ENCODE measurements at places on chromosomes 6 and 20.

GRCh38 chr6:47804821-47805220 lies 23.0 kb downstream of the OPN5 start:
- DNase-seq, result no peak

- peak; percentile 19 for DNase-seq
Measured at GRCh38 chr20:5168651-5169396, 42.0 kb downstream of the CDS2 start.

DNA sequence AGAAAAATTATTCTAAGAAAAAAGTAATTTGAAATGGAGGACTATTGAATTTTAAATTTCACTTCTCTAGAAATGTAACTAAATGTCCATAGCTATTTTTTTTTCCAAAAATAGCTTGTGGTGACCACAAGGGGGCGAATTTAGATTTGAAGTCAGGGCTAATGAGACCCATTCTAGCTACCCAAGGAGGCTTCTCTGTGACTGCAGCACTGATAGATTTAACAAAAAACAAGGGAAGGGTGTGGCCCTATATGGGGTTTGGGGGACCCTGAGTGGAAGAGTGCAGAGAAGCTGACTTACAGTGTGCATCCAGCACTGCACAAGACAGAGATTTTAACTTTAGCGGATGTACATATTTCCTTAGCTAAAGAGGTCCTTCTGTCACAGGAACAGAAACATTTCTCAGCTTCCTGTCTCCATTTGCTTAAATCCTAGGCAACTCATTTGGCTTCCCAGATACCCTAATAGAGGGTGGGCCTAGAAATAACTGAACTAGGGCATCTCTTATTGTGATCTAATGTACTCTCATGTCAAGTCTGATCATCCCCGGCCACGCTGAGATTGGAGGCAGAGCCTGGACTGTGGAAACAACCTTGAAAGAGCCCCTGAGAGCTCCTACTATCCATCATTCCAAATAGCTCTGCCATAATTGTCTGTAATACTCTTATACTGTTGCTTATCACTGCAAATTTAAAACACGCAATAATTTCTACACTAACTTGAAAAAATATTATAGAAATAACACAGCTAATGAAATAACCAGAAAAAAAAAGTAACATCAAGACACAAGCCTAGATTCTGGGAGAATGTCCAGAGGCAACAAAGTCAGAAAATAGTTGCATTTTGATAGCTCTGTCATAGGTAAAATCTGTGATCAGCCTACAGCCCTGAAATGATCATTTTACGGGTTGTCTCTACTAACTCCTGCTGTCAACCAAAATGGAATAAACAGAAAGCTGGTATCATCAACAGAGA lies 93.6 kb downstream of the SNAP91 start:
- peak; percentile 43 for DNase-seq

GRCh38 chr6:125004198-125004597 lies 42.0 kb downstream of the RNF217 start:
- no peak for DNase-seq

- DNase-seq, result no peak
Measured at GRCh38 chr20:53884859-53885541, 185.4 kb downstream of the BCAS1 start.

DNA sequence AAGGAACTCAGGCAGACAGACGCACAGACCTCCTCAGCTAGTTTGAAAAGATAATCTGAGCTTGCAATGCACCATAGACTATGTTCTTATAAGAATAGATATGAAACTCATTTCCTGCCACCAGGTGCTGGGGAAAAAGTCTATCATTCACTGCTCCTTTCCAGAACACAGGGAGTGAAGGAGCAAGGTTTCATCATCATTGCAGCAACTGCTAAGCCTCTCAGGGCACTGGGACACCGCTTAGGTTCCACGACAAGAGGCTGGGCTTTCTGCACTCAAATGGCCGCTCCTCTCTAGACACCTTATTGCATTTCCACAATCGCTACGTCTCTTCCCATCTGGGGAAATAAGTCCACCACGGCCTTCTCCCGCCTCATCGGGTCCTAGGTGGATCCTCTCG lies 418.5 kb upstream of the JARID2 start:
- DNase-seq, result no peak

GRCh38 chr6:3752531-3753227 lies 1.2 kb upstream of the PXDC1 start:
- DNase-seq, result no peak

- DNase-seq, result peak; percentile 53
Measured at GRCh38 chr6:3340894-3341293, 82.1 kb downstream of the PSMG4 start.

DNA sequence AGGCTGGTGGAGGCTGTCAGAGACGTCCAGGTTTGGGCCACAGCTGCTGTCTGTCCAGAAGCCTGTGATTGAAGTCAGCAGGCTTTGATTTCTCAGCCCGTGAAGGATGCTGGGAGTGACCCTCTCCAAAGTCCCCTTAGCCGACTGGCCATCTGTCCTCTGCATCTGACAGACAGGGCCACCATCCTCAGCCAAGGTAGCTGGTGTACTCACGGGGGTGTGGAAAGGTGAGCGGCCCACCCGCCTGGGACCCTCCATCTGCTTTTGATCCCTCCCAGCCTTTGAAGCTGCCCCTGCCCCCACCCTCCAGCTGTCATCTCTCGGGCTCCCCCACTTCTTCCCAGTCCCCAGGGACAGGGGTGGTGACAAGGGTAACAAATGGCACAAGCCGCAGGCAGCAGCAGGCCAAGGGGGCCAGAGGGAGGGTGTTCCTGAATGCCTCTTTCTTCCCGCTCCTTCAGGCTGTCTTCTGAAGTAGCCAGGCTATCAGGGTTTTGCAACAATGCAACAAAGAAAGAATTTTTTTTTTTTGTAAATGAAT lies 84.4 kb downstream of the EYA2 start:
- no peak for DNase-seq

GRCh38 chr6:40695750-40696415 lies 108.7 kb upstream of the LRFN2 start:
- DNase-seq, result no peak

DNA sequence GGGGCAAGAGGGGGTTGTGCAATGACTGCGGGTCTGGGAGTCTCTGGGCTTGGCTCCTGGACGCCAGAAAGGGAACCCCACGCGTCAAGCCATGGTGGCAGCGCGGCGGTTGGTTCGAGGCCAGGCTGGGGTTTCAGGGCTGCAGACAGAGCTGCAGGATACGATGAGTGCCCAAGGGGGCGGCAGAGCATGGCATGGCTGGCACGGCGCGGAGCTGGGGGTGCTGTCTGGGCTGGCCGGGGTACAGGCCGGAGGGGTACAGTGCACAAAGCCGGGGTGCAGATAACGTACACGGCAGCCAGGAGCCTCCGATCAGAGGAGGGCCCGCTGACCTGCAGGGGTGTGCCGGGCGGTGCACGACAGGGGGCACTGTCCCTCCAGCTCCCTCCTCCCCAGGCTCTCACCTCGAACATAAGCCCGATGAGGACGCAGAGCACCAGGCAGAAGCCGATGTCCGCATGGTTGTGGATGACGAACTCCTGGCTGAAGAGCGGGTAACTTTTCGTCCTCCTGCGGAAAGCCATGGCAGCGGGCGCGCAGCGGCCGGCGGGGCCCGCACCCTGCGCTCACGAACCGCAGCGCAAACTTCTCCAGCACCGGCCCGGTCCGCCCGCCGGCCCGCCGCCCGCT lies 353 bp downstream of the TRAM2 start:
- peak; percentile 76 for DNase-seq

DNA sequence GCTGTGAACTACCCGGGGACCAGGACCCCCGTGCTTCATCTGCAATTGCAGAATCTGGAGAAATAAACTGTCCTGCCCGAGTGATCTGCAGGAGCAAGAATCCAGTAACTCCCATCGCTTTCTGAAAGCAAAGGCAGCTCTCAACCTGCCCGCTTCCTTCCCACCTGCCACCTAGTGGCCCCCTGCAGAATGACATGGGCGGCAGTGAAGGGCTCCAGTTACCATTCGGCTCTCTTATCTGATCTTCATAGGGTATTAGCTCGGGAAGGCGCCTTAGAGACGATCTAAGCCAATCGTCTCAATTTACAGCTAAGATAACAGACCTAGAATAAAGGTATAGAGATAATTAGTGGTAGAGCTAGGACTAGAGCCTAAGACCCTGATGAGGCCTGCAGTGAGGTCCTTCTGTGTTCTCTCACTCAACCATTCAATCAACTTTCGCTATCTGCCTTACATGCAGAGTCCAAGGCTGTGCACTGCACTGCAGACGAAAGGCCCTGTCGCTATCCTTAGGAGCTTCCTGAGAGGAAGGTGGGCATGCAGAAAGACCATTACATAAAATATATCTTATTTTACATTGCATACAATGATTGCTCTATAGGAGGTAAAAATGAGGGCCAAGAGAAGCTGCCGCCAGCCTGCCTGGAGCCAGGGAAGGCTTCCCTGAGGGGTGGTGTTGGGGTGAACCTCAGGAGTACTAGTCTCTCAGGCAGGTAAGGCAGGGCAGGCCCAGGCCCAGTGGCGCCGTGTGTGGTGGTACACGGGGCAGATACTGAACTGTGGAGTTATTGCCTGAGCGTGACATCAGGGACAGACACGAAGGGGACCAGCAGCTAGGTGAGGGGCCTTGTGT lies 7.1 kb upstream of the PSMG4 start:
- DNase-seq, result peak; percentile 86

DNA sequence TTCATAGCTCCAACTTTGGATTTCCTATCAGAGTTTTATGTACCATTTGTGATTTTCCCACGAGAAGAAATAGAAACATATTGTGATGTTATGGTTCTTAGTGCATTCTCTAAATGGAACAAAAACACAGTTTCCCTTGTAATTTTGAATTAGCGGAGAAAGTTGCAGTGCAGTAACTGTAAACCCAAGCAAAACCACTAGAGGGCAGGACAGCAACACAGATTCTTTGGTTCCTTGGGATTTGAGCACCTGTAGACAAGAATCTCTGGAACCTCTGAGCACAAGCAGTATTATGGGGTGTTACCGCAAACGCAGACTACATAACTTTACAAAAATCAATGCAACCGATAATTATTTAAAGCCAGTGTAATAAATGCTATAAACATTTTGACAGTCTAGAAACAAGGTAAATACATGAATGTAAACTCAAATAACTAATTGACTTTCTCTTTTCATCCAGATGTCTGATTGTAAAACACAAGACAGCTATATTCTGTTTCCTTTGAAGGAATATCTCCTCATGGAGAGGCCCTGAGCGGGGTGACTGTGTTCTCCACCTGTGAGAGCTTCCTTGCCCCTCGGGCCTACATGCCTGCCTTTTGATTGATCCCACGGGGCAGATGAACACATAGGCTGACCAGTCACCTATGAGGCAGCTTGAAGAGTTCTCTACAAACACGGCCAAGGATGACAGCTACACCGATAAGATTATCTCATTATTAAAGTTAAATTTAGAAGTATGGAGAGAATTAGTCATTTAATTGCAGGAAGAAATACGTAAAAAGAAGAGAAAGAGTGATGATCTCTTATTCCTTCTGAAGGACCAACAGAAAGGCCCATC lies 67.5 kb upstream of the COL21A1 start:
- DNase-seq, result peak; percentile 71

- DNase-seq, result no peak
Measured at GRCh38 chr6:112929641-112930040, 582.5 kb downstream of the RFPL4B start.

GRCh38 chr6:162999575-163000285 lies 272.0 kb downstream of the PACRG start:
- DNase-seq, result peak; percentile 59

DNA sequence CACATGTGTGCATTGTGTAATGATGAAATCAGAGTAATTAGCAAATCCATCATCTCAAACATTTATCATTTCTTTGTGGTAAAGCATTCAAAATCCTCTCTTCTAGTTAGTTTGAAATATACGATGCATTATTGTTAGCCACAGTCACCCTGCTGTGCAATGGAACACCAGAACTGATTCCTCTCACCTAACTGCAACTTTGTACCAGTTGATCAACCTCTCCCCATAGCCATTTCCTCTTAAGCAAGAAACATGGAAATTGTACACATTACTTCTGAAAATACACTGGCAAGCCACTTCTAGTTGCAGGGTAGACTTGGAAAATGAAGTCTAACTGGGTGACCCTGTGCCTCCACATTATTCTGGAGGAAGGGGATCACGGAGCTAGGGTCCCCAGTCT lies 58.1 kb upstream of the ESR1 start:
- no peak for DNase-seq

- DNase-seq, result no peak
Measured at GRCh38 chr20:4369119-4369797, 352.5 kb upstream of the PRND start.

GRCh38 chr6:166424431-166424830 lies 41.7 kb upstream of the MPC1 start:
- no peak for DNase-seq

- peak; percentile 83 for DNase-seq
Measured at GRCh38 chr6:137709424-137710236, 157.4 kb upstream of the TNFAIP3 start.

DNA sequence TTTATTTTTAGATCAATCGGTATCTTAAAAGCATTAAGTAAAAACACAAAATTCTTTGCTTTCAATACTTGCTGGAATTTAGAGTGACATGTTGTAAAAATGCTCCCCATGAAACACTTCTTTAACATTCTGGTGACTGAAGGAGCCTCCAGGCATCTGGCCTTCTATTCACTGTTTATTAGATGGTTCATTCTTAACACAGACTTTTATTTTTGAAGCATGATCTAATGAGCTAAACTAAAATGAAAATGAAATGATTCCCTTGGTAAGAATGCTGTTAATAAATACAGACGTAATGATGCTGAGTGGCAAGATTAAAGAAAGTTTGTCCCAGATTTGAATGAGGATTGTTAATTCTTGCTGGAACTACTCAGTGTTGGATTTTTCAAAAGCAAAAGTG lies 698.4 kb downstream of the TENT5A start:
- DNase-seq, result peak; percentile 10

GRCh38 chr20:37875460-37876175 lies 27.3 kb upstream of the VSTM2L start:
- no peak for DNase-seq

- peak; percentile 51 for DNase-seq
Measured at GRCh38 chr6:147222160-147222838, 18.1 kb downstream of the STXBP5 start.

DNA sequence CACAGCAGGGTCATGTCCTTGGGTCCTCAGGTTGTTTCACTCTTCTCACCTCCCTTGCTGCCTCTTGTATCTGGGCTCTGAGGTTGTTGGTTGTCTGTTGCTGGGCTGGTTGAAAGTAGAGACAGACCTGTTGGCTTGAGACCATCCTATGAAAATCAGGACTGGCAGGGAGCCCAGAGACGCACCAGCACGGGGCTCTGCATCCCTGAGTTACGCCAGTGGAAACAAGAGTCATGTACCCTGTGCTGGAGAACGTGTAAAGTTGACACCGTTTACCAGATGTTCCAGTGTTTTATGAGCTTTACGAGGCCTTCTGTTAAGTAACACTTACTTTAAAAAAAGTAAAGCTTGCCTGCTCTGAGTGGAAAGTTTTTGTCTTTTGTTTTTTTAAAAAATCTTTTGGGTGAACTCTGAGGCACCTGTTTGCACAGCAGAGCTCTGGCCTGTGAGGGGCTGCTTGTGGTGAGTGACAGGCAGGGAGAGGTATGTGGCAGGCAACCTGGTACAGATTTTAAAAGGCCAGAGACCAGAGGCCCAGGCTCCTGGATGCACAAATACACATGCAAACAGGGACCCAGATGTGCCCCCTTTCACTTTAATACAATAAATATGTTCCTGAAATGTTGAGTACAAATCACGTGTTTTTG lies 260.0 kb upstream of the SUPT3H start:
- DNase-seq, result no peak

- DNase-seq, result no peak
Measured at GRCh38 chr6:103723438-103724322, 1136.0 kb downstream of the HACE1 start.

Data from fibroblast of the aortic adventitia (primary cell).